ENCODE measurements at places on chromosomes 1 and 21.
A peak's percentile ranks its signal among the peaks of the same experiment; 100 is the strongest.

DNA sequence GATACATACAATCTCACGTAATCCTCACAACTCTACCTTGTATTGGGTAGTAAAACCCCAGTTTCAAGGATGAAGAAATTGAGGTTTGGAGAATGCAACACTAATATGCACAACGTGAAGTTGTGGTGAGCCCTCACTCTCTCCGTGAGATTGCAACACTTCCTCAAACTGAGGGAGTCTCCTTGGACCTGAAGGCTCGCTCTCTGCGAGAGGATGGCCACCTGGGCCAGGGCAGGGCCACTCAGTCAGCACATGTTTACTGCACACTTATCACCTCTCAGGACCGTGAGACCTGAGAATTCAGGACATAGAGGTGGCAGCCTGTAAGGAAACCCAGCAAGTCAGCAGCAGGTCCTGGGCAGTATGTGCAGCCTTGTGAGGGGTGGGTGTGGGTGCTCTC, 8.7 kb downstream of the SH3BP5L start:
- peaks cover 2% of the 10 kb centered on the region for H3K27me3 ChIP-seq
- H3K4me3 ChIP-seq: no peak overlapping the region
- peak overlapping the region; percentile 48 for H3K27ac ChIP-seq
- no peak for DNase-seq

DNA sequence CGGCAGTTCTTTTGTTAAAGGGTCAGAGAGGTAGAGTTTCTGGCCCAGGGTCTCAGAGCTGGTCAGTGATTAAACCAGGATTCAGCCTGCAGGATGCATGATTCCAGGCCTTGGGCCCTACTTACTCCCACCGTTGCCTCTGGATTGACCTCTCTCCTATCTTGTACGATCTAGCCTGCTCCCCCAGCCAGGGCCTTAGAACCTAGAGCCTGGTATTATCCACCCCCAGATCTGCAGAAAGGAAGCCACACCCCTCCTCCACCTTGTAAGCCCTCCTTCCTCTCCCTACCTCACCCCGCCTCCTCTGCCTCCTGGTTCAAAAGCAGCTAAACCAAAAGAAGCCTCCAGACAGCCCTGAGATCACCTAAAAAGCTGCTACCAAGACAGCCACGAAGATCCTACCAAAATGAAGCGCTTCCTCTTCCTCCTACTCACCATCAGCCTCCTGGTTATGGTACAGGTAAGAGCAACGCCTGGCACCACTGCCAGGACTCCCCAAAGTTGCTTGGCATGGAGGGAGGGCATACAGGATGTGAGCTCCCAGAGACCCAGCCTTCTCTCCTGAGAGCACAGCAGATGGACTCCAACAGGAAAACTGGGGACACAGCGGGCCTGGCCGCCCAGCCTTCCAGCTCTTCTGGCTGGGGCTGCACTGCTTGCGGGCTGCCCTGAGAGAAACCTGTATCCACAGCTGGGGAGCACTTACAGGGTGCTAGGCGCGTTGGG, at the start of gene CD52:
Gene CD52, plus strand, starts transcription at position 347 of the 726 bp plus-strand sequence. Its CDS starts 60 bp downstream, at position 407.
- H3K27ac ChIP-seq: peak within 1 kb of the TSS; percentile 13
- H3K4me3 ChIP-seq: peak within 1 kb of the TSS; percentile 3
- peaks cover 2% of the 10 kb centered on the region for H3K27me3 ChIP-seq

GRCh38 chr1:209707308-209707707, 2.7 kb downstream of the HSD11B1 start:
- no peaks in the 10 kb centered on the region for H3K4me1 ChIP-seq
- no peak for DNase-seq
- H3K27ac ChIP-seq: no peak overlapping the region
- no peaks in the 10 kb centered on the region for H3K27me3 ChIP-seq

GRCh38 chr1:155537193-155537592, 25.4 kb downstream of the ASH1L start:
- peaks cover 4% of the 10 kb centered on the region for H3K36me3 ChIP-seq
- H3K4me1 ChIP-seq: peaks cover 4% of the 10 kb centered on the region
- no peaks in the 10 kb centered on the region for H3K27me3 ChIP-seq
- no peak overlapping the region for H3K4me3 ChIP-seq

GRCh38 chr21:29145354-29145782, 14.9 kb downstream of the MAP3K7CL start:
- peaks cover 2% of the 10 kb centered on the region for H3K27me3 ChIP-seq
- no peaks in the 10 kb centered on the region for H3K36me3 ChIP-seq
- H3K4me3 ChIP-seq: no peak overlapping the region

GRCh38 chr1:12618965-12619791, 1.2 kb upstream of the DHRS3 start:
- no peaks in the 10 kb centered on the region for H3K36me3 ChIP-seq
- H3K4me1 ChIP-seq: peaks cover 3% of the 10 kb centered on the region
- H3K27me3 ChIP-seq: peaks cover 11% of the 10 kb centered on the region
- no peak overlapping the region for H3K27ac ChIP-seq
- no peak for DNase-seq
- peak overlapping the region; percentile 93 for H3K4me3 ChIP-seq

- H3K36me3 ChIP-seq: no peaks in the 10 kb centered on the region
- DNase-seq: no peak
Observed at GRCh38 chr1:171138980-171139379, 46.1 kb upstream of the FMO2 start.

- H3K4me1 ChIP-seq: peaks cover 12% of the 10 kb centered on the region
- peak; percentile 58 for DNase-seq
- H3K4me3 ChIP-seq: peak overlapping the region; percentile 90
- H3K36me3 ChIP-seq: no peaks in the 10 kb centered on the region
- H3K27ac ChIP-seq: no peak overlapping the region
Observed at GRCh38 chr1:64965366-64966157, 787 bp downstream of the JAK1 start.

GRCh38 chr1:21283524-21283923, 6.7 kb downstream of the ECE1 start:
- peaks cover 13% of the 10 kb centered on the region for H3K4me1 ChIP-seq
- no peak overlapping the region for H3K27ac ChIP-seq
- DNase-seq: no peak
- no peaks in the 10 kb centered on the region for H3K27me3 ChIP-seq
- H3K36me3 ChIP-seq: no peaks in the 10 kb centered on the region

DNA sequence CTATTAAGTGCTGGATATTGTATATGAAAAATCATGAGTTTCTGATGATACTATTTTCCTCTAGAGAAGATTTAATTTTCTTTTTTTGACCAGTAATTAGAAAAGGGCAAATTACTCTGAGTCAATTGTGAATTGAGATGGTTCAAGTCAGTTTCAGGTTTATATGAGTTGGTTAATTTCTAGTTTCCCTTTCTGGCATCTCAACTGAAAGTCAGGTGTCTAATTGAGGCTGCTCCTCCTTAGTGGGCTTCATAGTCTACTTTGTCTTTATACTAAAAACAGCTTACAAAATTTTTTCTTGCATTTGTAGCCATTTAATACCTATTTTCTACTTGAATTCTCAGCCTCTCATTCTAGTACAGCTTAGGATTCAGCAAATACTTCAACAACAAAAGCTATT, 387.3 kb downstream of the RPS6KC1 start:
- no peaks in the 10 kb centered on the region for H3K4me1 ChIP-seq
- DNase-seq: no peak
- no peak overlapping the region for H3K4me3 ChIP-seq
- no peaks in the 10 kb centered on the region for H3K27me3 ChIP-seq
- H3K27ac ChIP-seq: no peak overlapping the region
- H3K36me3 ChIP-seq: no peaks in the 10 kb centered on the region

GRCh38 chr1:192729500-192729899, 79.3 kb upstream of the RGS2 start:
- H3K4me1 ChIP-seq: no peaks in the 10 kb centered on the region
- no peaks in the 10 kb centered on the region for H3K36me3 ChIP-seq

DNA sequence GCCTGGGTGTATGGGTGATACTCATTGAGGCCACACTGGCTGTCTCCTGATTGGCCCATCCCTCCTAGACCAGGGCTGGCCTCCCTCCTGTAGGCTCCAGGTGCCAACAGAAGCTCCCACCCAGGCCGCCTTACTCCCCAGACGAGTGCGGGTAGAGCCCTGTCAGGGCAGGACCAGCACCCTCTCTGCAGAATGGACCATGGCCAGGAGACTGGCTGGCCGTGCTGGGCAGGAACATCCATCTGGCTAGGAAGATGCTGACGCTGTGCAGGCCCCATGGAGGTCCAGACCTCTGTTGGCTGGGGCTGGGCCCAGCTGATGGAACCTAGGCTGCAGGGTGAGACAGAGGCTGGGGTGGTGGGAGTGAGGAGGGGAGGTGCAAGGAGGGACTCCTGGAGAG, 25.0 kb upstream of the EPB41 start:
- H3K4me1 ChIP-seq: peaks cover 8% of the 10 kb centered on the region
- peaks cover 8% of the 10 kb centered on the region for H3K27me3 ChIP-seq
- H3K4me3 ChIP-seq: no peak overlapping the region
- no peak overlapping the region for H3K27ac ChIP-seq

GRCh38 chr1:186503190-186503589, 42.3 kb upstream of the PDC start:
- H3K36me3 ChIP-seq: no peaks in the 10 kb centered on the region
- H3K4me1 ChIP-seq: no peaks in the 10 kb centered on the region
- no peaks in the 10 kb centered on the region for H3K27me3 ChIP-seq
- H3K27ac ChIP-seq: no peak overlapping the region

- peaks cover 3% of the 10 kb centered on the region for H3K27me3 ChIP-seq
- no peak for DNase-seq
- H3K27ac ChIP-seq: peak overlapping the region; percentile 87
- peaks cover 63% of the 10 kb centered on the region for H3K4me1 ChIP-seq
- H3K4me3 ChIP-seq: peak overlapping the region; percentile 70
Observed at GRCh38 chr1:50139339-50140181, 30.8 kb downstream of the ELAVL4 start.

GRCh38 chr1:241499910-241500309, 19.6 kb downstream of the FH start:
- H3K27me3 ChIP-seq: no peaks in the 10 kb centered on the region
- H3K4me1 ChIP-seq: peaks cover 2% of the 10 kb centered on the region
- no peak overlapping the region for H3K4me3 ChIP-seq
- no peak overlapping the region for H3K27ac ChIP-seq
- DNase-seq: no peak

GRCh38 chr21:18252680-18253079, 8.0 kb downstream of the CHODL start:
- H3K27ac ChIP-seq: peak overlapping the region; percentile 89
- peak overlapping the region; percentile 65 for H3K4me3 ChIP-seq
- DNase-seq: peak; percentile 33
- peaks cover 8% of the 10 kb centered on the region for H3K4me1 ChIP-seq

- no peak overlapping the region for H3K27ac ChIP-seq
- DNase-seq: no peak
- peaks cover 3% of the 10 kb centered on the region for H3K27me3 ChIP-seq
- no peaks in the 10 kb centered on the region for H3K4me1 ChIP-seq
- peaks cover 4% of the 10 kb centered on the region for H3K36me3 ChIP-seq
Observed at GRCh38 chr1:55382806-55383305, 167.7 kb upstream of the USP24 start.

GRCh38 chr21:29104239-29104708, 26.2 kb upstream of the MAP3K7CL start:
- H3K27me3 ChIP-seq: peaks cover 2% of the 10 kb centered on the region
- no peaks in the 10 kb centered on the region for H3K36me3 ChIP-seq
- no peaks in the 10 kb centered on the region for H3K4me1 ChIP-seq
- no peak overlapping the region for H3K27ac ChIP-seq

DNA sequence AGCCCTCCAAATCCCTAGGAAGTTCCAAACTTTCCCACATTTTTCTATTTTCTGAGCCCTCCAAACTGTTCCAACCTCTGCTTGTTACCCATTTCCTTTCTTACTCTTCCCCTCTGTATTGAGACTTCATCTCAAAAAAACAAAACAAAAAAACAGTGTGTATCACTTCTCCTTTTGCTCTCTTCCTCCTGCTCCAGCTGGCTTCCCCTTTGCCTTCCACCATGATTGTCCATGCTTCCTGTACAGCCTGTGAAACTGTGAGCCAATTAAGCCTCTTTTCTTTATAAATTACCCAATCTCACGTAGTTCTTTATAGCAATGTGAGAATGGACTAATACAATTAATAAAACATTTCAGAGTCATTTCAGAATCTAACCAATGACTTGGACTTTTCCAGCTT, 69.6 kb upstream of the KRTAP19-8 start:
- H3K4me3 ChIP-seq: no peak overlapping the region
- no peaks in the 10 kb centered on the region for H3K27me3 ChIP-seq
- no peaks in the 10 kb centered on the region for H3K4me1 ChIP-seq
- DNase-seq: no peak

DNA sequence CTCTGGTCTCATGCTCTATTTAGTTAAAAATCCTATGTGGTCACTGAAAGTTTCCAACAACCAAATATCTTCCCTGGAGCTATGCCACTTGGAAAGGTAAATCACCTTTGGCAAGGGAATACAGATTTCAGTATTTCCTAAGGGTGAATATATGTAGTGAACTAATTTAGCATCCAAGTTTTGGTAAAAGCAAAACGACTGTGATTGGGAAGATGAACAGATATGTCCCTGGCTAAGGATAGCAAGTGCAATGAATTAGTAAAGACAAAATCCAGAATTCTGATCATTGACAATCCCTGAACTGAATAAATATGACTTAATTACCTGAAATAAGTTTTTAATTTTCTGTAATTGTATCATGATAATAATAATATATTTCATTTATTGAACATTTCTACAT, at the start of gene OR2T33:
Gene OR2T33, minus strand, starts transcription at position 101 of the 400 bp plus-strand sequence. CDS start 4,162 bp downstream, outside the sequence.
- DNase-seq: no peak
- no peaks in the 10 kb centered on the region for H3K36me3 ChIP-seq
- no peak within 1 kb of the TSS for H3K27ac ChIP-seq
- H3K4me1 ChIP-seq: no peaks in the 10 kb centered on the region

DNA sequence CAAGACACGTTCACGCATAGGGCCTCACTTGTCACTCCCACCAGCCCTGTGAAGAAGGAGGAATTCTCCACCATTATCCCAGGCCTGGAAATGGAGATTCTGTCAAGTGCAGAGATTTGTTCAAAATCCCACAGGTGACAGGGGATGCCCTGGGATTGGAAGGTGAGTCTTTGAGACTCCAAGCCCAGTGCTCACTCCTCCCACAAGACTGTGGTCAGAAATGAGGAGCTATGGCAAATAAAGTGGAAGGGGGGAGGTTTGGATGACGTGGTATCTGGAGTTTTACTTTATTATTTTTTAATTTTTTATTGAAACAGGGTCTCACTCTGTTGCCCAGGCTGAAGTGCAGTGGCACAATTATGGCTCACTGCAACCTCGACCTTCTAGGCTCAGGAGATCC, 12.8 kb upstream of the FOXO6 start:
- no peak overlapping the region for H3K4me3 ChIP-seq
- peaks cover 4% of the 10 kb centered on the region for H3K4me1 ChIP-seq
- H3K27ac ChIP-seq: no peak overlapping the region
- DNase-seq: no peak

DNA sequence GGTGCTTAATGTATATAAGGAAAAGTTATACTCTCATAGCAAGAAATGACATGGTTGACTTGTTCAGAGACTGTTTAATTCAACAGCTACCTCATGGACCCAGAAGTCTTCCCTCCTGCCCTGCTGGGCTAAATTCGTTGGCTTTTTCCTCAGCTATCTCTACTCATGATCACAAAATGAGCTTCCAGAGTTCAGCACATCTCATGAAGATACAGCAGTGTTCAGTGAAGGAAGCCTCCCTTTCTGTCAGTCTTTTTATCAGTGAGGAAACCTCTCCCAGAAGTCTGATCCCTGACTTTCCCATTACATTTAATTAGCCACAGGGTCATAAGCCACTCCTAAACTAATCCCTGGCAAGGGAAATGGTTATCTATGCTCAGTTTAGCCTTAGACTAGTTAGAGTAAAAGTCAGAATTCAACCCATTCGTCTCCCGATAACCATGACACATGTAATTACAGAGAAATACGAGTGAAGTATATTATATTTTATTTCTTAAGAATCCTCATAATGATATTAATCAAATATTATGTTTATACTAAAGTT, 97.5 kb downstream of the DENND1B start:
- peaks cover 53% of the 10 kb centered on the region for H3K4me1 ChIP-seq
- peaks cover 4% of the 10 kb centered on the region for H3K27me3 ChIP-seq
- no peaks in the 10 kb centered on the region for H3K36me3 ChIP-seq
- peak overlapping the region; percentile 95 for H3K27ac ChIP-seq

Data from glutamatergic neuron (in vitro differentiated cells).